ENCODE measurements at places on chromosomes 6 and 20.

DNA sequence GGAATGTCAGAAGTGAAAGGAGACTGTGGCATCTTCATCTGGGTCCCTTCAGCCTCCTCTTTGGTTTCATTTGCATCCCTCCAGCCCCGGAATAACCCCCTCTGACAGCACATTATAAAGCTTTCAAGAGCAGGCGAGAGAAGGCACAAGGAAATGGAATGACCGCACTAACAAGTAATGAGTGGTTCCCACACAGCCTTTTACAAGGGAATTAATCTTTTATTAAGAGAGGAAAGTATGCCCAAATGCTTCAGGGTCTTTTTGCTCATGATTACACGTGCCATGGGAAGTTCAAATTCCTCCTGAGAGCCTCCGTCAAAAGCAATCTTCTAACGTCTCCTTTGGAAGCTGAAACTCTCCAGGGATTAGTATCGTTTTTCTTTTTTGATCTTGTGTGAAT lies 347.0 kb downstream of the BTBD3 start:
- no peak for DNase-seq

GRCh38 chr20:24911461-24911860 lies 37.6 kb upstream of the CST7 start:
- no peak for DNase-seq

GRCh38 chr20:50577175-50578018 lies 67.2 kb downstream of the PTPN1 start:
- no peak for DNase-seq

- DNase-seq: no peak
These were observed 53.6 kb downstream of the SCML4 start for GRCh38 chr6:107770541-107770940.

GRCh38 chr6:102023977-102024657 lies 630.6 kb downstream of the GRIK2 start:
- DNase-seq: no peak

DNA sequence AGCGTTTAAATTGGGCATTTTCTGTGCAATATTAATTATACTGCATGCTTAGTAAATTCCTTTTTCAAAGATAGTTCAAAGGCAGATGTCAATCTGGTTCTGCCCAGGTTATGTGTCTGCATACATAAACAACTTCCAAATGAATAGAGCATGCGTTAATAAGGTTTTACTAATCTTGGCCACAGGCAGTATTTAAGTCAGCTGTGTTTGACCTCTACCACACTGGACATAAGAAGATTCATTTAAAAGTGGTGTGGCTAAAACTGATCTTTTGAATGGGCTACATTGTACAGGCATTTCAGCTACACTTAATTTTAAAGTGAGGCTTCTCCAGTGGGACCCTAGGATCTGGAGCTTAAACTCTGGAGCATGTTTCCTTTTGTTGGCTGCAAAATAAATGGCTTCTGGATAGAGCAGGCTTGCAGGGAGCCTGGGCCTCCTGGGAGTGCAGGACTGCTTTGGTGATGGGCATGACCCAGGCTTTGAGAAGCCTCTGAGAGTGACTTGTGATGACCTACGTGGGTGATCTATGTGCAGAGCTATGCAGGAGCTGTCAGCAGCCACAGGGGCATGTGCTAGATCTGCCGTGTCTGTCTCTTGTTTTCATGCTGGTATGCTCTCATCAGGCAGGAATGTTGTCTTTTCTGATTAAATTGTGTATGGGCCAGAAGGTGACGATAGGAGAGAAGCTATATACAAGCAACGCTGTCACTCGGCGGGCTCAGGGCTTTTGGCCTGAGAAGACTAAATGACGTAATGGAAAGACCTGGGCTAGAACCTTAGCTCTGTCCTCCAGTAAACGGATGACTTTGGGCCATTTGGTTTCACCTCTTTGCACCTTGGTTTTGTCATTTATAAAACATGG lies 331.2 kb downstream of the QKI start:
- no peak for DNase-seq

DNA sequence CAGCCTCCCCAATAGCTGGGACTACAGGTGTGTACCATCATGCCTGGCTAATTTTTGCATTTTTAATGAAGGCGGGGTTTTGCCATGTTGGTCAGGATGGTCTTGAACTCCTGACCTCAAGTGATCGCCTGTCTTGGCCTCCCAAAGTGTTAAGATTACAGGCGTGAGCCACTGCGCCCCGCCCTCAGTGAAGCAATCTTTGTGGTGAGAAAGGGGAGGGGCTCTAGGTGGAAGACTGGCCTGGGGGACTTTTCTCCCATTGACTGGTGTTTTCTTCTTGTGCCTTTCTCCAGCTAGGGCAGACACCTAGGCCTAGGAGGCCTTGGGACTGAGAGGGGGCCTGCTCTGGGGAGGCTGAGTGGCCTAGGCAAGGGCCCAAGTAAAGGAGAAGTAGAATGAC lies 84.1 kb downstream of the DNAAF9 start:
- peak; percentile 15 for DNase-seq

DNA sequence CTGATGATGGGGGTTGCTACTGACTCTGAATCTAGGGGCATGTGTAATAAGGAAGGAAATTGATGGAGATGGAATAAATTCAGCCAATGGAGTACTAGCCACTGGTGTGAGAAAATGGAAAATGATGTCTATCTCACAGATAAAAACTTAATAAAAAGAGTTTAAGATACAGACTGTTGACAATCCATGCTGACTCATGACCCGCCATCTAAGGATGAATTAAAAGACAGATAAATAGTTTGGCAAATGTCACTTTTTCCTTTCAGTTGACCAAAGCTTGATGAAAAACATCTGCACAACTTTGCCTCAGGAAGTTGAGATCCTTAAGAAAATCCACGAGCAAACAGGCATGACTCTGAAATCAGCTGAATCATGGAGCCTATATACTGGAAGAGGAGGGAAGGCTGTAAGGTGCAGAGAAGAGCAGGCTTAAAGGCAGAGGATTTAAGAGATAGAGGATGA lies 82.6 kb upstream of the BMP5 start:
- no peak for DNase-seq

GRCh38 chr20:58555078-58555765 lies 40.0 kb upstream of the APCDD1L start:
- no peak for DNase-seq

DNA sequence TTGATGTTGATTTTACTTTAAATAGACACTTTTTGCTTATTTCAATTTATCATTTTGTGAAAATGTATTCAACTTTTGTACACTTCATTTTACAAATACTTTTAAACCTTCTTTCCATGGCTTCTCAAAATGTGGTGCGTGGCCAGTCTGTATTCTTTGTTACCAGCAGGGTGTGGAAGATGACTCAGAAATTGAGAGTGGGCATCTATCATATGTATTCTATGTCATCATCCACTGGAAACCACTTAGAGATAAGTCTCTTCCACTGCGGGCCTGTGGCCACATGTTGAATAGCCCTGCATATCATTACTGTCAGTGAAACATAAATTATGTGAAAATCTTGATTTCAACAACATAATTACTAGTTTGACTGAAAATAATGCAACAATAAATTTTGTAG lies 52.6 kb upstream of the MC3R start:
- no peak for DNase-seq

GRCh38 chr6:21109391-21110178 lies 484.0 kb upstream of the SOX4 start:
- DNase-seq: no peak

- no peak for DNase-seq
These were observed 49.7 kb upstream of the NAA20 start for GRCh38 chr20:19967445-19967844.

- no peak for DNase-seq
These were observed 79.5 kb upstream of the TPD52L1 start for GRCh38 chr6:125074120-125074519.

GRCh38 chr6:50850223-50851048 lies 31.8 kb downstream of the TFAP2B start:
- DNase-seq: no peak

DNA sequence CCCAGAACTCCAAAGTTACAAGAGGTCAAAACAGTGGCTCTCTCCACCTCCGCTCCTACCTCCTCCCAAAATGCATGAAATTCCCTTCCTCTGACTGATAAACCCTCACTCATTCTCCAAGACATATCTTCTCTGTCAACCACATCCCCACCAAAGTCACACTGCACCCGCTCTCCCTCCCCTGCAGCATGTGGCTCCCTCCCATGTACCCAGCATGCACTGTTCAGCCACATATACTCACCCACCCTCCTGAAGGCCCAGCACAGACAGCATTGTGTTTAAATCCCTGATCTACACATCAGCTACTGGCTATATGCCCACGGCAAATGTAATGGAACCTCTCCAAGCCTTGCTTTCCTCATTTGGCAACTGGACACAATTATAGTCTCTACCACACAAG lies 5.5 kb upstream of the POU5F1 start:
- no peak for DNase-seq

DNA sequence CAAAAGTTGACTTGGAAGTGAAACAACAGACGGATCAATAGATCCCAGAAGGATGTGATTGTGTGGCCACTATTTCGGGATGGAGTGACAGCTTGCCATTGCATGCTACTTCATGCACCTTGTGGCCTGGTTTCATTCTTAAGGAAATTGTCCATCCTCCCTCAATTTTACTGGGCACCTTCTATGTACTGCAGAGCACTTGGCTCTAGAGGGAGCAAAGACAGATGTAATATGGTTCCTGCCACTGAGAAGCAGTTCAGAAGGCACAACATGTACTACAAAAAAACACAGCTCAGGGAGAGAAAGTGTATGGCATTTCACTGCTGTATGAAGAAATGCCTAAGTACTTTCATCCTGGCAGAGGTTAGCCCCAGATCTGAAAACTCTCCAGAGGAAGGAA lies 91.9 kb downstream of the FOXA2 start:
- DNase-seq: no peak

GRCh38 chr6:7992002-7992815 lies 72.0 kb downstream of the BLOC1S5 start:
- DNase-seq: no peak

GRCh38 chr6:71349976-71350615 lies 61.5 kb downstream of the OGFRL1 start:
- no peak for DNase-seq

GRCh38 chr6:28941684-28942448 lies 18.1 kb upstream of the TRIM27 start:
- no peak for DNase-seq

GRCh38 chr20:22763257-22763906 lies 179.0 kb upstream of the FOXA2 start:
- no peak for DNase-seq

DNA sequence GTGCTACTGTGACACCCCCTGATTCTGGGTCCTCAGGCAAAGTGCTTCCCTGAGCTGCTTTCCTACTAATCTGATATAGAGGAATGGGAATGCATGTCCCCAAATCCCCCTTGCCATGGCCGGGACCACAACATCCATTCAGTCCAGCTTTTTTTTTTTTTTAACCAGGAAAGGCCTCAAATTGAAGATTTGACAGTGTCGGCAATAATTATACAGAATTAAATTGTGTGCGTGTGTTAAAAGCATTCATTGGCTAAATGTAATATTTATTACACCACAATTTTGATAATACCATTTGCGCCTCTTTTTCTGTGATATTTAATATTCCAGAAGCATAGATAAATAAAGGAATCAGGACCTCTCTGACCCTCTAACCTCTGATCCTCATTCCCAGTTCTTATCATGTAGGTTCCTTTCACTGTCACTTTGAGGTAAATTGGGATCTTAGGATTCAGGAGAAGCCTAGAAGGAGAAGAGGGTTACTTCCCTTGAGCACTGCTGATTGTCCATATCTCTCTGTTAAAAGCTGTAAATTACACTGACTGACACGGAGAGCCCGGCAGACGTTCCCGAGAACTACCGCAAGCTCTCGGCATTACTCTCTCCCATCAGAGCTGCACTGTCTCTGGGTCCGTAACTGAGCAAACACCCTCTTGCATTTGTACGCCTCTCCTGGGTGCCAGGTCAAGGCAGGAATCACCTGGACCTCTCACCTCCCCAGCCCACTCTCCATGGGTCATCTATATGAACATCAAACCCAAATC lies 29.4 kb upstream of the MAFB start:
- DNase-seq: no peak

- no peak for DNase-seq
These were observed 519.4 kb downstream of the CDKAL1 start for GRCh38 chr6:21053612-21054011.

- no peak for DNase-seq
These were observed 246.7 kb downstream of the FOXC1 start for GRCh38 chr6:1856381-1856780.

- no peak for DNase-seq
These were observed 1.3 kb upstream of the PPP1R16B start for GRCh38 chr20:38804221-38804620.

GRCh38 chr6:151901009-151901411 lies 93.5 kb downstream of the ESR1 start:
- no peak for DNase-seq

GRCh38 chr6:133428295-133428694 lies 187.1 kb downstream of the EYA4 start:
- no peak for DNase-seq

GRCh38 chr6:158722176-158722729 lies 72.4 kb downstream of the SYTL3 start:
- DNase-seq: no peak

DNA sequence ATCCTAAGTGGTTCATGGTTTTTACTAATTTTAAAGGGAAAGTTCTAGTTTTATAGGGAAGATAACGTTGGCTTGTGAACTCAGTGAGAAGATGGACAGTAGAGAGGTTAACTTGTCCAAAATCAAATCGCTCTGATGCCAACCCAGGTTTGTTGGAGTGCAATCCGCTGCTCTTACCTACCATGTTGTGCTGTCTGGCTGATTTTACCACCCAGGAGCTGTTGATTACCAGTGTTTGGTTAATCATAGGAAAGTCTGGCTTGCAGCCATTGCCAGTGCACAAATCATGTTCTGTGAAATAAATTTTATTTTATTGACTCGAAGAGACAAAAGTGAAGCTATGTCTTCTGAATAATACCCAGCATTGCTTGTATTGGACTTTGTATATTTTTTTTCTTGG lies 92.4 kb downstream of the PLCB4 start:
- no peak for DNase-seq

DNA sequence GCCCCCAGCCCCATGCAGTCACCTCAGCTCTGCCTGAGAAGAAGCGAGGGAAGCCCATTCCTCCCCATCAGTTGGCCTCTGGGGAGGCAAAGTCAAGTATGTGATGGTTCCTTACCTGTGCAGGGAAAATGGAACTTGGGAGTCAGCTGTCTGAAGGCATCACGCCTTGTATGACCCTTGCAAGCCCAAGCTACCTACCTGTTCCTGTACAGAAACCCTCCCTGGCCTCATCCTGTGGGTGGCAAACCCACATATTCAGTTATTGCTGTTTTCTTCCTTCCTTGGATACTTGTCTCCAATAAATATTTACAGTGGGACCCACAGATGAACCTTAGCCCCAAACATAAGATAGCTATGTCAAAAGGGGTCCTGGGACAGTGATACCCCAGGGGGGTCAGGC lies 92.2 kb upstream of the MLN start:
- no peak for DNase-seq

- DNase-seq: peak; percentile 83
These were observed 68.5 kb downstream of the FYN start for GRCh38 chr6:111804627-111805235.

GRCh38 chr20:38050686-38051085 lies 17.1 kb downstream of the RPRD1B start:
- no peak for DNase-seq
